Renal cortical epithelial cell (primary cell): ENCODE measurements at places on chromosomes 6 and 20.

- no peak for DNase-seq
These were observed 708.8 kb downstream of the DHX35 start for GRCh38 chr20:39670988-39671387.

GRCh38 chr6:13283331-13283730 is 45.0 kb downstream of the TBC1D7 start:
- no peak for DNase-seq

DNA sequence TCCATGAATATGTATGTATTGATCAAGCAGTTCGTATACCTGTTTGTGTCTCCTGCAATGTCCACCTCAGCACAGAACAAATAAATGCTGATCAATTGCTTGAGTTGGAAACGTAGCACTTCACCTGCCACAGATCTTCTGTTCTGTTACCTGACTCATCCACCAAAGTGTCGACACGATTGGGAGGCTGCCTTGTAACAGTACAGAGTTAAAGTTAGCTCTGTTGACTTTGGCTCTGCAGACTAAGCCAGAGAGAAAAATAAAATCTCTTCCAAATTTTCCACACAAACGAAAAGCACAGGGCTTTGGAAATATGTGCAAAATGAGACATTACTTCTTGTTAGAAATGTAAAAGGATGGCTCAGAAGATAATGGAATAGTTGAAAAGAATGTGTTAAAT is 245.4 kb downstream of the NRN1 start:
- no peak for DNase-seq

- peak; percentile 23 for DNase-seq
These were observed 96.8 kb upstream of the NFATC2 start for GRCh38 chr20:51639206-51639832.

DNA sequence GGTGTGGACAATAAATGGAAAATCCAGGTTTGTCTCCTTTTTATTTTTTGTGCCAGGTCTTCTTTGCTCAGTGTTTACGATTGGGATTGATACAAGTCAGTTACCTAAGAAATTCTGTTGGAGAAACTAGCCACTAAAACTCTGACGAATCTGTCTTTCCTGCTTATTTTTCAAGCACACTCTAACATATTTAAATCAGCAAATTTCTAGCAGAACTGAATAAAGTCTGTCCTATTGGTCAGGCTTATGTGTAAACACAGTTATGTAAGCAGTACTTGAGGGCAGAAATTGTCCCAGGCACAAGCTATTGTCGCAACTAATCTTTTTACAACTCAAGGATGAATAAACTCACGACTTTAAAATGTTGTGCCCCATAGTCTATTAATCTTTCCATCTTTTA is 12.1 kb upstream of the EXOC2 start:
- DNase-seq, result no peak
